ENCODE measurements at places on chromosomes 2 and 18.

DNA sequence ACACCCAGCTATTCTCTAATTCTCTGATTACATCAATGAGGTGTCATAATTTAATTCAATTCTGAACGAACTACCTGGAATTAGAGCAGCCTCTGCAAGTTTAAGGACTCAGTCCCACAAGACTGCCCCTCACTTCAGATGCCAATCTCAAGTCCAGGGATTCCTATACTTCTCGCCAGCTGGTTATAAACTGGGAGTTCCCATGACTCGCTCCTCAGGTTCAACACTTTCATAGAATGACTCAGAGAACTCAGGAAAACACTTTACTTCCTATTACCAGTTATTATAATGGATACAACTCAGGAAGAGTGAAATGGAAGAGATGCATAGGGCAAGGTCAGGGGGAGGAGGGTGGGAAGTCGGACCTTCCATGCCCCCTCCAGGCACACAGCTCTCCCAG is 112.3 kb upstream of the ATP5MC3 start:
- no peak for DNase-seq

- no peak for DNase-seq
These were observed 837.4 kb upstream of the ID2 start for GRCh38 chr2:7844414-7844965.

GRCh38 chr2:237872178-237872887 is 12.9 kb downstream of the RAMP1 start:
- DNase-seq: no peak

- DNase-seq: no peak
These were observed 162.1 kb downstream of the BCL2 start for GRCh38 chr18:63157293-63158011.

GRCh38 chr2:3423492-3424170 is 44.1 kb downstream of the TRAPPC12 start:
- peak; percentile 75 for DNase-seq

- DNase-seq: no peak
These were observed 60.7 kb downstream of the PAX3 start for GRCh38 chr2:222238072-222238471.

DNA sequence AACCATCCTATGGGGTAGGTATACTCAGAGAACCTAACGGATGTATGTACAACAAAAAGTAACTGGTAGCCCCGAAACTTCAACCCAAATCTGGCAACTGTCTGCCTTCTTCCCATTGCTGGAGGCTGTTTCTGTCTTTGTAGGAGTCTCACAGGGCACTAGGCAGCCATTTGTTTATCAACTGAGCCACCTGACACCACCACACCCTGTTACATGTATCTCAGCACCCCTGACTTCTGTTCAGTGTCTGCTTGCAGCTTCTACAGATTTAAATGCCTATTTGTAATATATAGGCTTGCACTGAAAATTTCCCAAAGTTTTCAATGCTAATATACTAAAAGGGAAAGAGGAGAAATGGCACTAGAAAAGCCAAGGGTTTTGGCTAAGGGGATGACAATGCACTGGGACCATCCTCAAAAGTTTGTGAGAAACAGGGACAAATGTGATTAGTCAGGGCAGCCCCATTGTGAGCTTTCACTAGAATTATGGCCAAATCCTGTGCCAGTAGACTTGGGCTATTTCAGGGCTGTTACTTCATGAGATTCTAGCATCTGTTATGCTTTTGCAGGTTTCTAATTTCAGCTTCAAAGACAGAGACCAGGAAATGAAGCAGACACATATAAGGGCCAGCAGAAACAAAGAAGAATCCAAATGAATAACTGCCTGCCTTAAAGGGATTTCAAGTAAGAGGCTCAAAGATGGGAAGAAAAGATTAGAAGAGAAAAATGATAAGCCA is 103.3 kb downstream of the MYO5B start:
- peak; percentile 14 for DNase-seq

- DNase-seq: no peak
These were observed 16.6 kb downstream of the SEC11C start for GRCh38 chr18:59156316-59156715.

GRCh38 chr2:112941753-112942653 is 31.0 kb downstream of the IL37 start:
- peak; percentile 80 for DNase-seq

DNA sequence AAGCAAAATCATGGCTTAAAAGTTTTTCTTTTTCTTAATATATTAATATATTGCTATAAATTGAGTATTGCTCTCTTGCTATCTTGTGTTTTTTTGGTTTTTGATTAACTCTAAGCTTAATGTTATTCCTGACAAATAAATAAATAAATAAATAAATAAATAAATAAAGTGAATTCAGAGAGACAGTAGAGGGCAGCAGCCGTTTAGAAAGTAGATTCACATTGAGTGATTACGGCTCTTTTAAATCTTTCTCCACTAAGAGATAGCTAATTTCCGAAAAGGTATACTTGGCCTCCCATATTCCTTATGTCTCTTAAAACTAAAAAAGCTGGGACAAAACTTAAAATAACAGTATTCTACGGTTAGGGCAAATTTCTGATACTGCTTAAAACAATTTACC is 34.3 kb downstream of the MSH2 start:
- DNase-seq: peak; percentile 31

- DNase-seq: no peak
These were observed 16.7 kb upstream of the WIPF1 start for GRCh38 chr2:174614261-174614660.

- peak; percentile 50 for DNase-seq
These were observed 21.7 kb downstream of the ARHGAP28 start for GRCh38 chr18:6751222-6751621.

DNA sequence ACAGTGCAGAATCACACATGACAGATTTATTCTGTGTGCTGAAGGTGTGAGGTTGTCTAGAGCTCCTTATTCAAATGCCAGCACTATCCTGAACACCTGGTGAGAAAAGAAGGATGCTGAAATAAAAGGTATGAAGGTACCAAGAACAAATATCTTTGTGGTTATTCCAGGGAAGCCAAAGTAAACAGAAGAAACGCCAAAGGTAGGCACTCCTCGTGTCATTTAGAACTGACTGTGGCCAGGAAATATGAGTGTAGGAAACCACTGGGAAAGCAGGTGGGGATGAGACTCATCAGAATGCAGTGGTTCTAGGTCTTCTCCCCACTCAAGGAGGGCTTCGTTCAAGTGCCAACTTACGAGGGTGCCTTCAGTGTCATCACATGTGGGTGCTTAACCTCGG is 80.8 kb downstream of the KIF5C start:
- DNase-seq: no peak

DNA sequence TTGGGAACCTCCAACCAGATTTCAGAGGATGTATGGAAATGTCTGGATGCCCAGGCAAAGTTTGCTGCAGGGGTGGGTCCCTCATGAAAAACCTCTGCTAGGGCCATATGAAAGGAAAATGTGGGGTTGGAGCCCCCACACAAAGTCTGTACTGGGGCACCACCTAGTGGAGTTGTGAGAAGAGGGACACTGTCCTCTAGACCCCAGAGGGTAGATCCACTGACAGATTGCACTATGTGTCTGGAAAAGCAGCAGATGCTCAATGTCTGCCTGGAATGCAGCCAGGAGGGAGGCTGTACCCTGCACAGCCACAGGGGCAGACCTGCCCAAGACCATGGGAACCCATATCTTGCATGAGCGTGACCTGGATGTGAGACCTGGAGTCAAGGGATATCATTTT is 573.7 kb upstream of the NXPH2 start:
- no peak for DNase-seq

DNA sequence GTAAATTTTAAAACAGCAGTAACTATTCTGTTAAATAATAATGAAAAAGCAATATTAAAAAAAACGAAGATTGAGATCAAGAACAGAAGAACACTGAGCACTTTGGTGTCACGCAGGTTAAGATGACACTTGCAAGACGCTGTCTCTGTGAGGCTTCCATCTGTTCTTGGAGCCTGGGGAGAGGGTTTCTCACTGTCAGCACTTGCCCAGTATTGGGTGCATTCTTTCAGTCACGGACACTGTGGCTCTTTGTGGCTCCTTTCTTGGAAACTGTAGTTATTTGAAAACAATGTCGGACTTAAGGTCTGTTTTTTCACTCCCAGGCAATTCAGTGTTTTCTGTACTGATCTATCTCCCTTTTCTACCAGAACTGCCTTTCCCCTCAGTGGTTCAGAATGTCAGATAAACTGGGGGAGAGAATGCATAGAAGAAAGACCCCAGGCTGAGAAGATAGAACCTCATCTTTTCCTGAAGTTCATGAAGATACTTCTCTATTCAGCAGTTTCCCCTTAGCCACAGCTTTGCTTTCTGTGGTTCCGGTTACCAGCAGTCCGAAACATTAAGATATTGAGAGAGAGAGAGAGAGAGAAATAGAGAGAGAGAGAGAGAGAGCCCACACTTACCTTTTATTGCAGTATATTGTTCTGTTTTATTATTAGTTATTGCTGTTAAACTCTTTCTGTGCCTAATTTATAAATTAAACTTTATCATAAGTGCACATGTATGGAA is 283.3 kb downstream of the DCDC2C start:
- DNase-seq: no peak

DNA sequence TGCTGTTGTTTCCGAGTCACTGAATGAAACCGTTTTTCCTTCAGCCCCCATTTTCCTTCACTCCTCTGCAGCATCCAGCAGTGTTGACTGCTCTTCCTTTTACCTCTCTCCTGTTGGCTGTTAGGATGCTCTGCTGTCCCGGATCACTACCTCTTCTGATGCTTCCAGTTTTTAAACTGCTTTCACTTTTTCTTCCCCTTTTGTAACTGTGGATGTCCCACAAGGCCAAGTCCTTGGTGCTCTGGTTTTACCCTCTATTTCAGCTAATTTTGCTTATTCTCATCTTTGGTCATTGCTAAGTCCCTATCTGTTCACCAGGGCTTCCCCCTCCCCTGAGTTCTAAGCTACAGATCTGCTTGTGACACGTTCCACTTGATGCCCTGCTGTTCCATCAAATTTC is 39.4 kb upstream of the MAP4K3 start:
- DNase-seq: no peak

DNA sequence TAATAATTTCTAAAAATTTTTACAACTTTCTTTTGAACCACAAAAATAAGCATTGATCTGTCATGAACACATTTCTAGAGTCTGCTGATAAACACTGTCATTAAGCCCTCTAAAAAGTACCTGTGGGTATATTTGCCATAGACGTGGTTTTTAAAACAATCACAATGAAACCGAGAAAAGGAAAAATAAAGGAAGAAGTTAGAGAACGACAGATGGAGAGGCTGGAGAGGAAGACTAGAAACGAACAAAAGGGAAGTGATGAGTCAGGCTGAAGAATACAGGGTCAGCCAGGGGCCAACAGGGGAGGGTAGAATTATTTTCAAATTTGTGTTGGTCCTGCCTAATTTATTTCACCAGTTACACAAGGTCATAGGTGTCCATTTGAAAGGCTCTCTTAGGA is 62.0 kb downstream of the MYL12B start:
- no peak for DNase-seq

GRCh38 chr2:207892716-207893402 is 123.2 kb upstream of the FZD5 start:
- DNase-seq: peak; percentile 20
